ENCODE measurements at places on chromosomes 11 and 22.

GRCh38 chr11:15607361-15608036 is 492.8 kb downstream of the INSC start:
- no peak for DNase-seq

DNA sequence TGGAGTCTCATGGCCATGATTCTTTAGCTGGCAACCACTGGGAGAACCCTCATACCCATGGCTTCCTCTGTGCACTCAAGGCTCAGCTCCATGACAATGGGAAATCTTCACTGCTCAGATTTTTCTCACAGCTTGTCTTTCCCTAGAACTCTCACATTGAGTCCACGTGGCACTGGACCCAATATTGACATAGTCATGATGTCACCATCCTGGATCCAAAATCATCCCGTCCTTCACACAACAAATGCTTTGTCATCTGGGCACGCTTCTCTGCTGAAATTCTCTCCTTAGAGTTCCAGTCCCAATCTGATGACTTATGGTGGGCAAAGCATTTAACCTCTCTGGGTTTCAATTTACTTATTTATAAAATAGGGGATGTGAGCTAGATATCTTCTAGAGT is 37.7 kb upstream of the CD44 start:
- no peak for DNase-seq

DNA sequence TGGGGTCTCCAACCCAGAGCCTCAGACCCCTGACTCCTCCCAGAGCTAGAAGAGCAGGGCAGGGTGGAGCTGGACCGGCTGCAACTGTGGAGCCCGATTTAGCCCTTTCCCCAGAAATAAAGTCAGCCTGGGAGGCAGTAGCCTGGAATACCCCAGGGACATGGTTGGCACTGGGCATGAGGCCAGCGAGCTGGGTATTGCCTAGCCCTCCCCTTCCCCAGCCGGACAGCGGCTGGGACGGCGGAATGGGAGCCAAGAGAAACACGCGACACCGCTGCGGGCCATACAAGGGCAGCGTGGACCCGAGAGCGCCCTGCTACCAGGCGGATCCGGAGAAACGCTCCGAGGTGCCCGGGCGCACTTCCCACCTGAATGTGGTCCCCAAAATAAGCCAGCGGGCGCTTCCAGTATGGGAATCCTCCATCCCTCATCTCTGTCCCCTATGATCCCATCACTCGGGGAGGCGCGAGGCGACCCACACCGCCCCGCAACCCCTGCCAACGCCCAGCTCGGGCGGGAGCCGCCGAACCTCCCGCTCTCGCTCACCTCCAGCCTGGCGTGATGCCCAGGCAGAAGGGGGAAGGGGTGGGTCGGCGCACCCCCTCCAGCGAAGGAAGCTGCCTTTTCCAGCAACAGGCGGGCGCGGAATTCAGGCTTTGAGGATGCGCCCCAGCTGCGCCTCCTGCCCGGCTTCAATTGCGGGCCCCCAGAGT is 758 bp downstream of the MCAM start:
- DNase-seq: no peak

- no peak for DNase-seq
These were observed 76.5 kb upstream of the ZBED5 start for GRCh38 chr11:10934293-10934860.

GRCh38 chr11:129308241-129308865 is 67.3 kb upstream of the BARX2 start:
- no peak for DNase-seq

- DNase-seq: no peak
These were observed 8.8 kb downstream of the ATP5MG start for GRCh38 chr11:118410055-118410745.

DNA sequence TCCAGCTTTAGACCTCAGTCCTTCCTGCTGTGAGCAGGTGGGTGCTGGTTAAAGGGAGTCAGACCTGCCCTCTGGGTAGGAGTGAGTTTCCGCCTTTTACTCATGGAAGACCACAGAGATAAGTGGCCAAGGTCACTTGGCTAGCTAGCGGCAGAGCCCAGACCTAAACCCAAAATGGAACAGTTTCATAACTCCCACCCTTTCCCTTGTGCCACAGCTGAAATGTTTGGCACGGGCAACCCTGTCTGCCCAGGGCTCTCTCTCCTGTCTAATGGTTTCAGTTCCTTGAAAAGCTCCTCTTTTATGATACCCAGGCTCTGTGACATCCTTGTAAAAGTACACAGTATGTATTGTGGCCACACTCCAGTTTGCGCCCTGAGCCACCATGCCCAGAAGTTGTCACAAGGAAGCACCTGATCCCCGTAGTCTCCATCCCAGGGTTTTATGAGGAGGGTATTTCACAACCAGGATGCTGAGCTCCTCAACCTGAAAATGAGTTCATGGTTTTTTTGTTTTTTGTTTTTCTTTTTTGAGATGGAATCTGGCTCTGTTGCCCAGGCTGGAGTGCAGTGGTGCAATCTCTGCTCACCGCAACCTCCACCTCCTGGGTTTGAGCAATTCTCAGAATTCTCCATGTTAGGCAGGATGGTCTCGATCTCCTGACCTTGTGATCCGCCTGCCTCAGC is 5.1 kb downstream of the MB start:
- no peak for DNase-seq

- no peak for DNase-seq
These were observed 187.6 kb downstream of the PGR start for GRCh38 chr11:100942016-100942415.

- DNase-seq: no peak
These were observed 8.1 kb upstream of the RNH1 start for GRCh38 chr11:515131-515530.

DNA sequence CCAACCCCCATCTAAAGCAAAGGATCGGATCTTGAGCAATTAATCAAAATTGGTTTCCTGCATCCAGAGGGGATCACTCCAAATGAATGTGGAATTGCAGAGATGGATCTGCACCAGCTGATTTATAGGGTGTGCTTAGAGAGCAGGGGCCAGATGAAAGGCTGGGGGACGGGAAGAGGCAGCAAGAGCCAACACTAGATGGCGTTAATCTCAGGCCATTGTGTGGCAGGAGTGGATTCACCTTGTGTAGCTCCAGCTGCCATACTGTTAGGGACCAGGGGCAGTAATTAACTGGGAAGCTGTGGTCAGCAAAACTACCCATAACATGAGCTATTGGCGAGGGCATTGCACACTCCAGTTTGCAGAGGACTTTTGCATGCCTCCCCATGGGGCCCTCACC is 35.6 kb downstream of the SERPINH1 start:
- no peak for DNase-seq

GRCh38 chr11:15616130-15617105 is 501.7 kb downstream of the INSC start:
- DNase-seq: no peak

DNA sequence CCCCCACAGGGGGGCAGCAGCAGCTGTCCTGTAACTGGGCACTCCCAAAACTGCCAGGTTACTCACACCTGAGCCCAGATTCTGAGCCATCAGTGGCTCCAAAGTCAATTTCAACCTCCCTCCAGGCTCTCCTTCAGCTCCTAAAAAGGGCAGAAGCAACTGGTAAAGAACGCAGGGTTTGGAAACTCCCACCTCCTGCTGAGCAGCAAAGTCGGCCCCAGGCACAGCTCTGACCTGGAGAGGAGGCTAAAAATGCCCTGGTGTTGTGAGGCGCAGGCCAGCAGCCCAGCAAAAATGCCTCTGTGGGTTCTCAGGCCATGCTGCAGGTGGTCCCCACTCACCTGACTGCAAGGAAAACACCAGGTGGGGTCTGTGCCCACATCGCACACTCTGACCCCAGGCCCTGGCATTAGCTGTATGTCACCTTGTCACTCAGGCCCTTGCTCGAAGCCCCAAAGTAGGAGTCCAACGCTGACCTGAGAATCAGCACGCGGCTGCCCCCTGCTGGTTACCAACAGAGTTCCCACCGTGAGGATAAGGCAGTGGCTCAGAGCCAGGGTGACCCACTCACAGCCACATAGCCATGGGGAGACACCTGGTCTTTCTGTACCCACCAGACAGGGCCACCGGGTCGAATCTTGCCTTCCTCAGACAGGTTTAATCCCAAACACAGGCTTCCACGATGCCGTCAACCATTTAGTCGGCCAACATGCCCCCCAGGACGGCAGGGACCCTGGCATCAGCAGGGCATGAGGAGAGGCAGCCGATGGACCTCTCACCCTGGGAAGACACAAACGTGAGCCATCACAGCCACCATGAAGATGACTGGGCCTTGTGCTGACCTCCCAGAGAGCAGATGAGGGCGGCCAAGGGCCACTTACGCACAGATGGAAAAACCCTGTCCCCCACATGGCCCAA is 11.1 kb downstream of the POLR3H start:
- DNase-seq: peak; percentile 80

- no peak for DNase-seq
These were observed 821 bp downstream of the GAL3ST1 start for GRCh38 chr22:30573594-30574094.

GRCh38 chr22:49550766-49551362 is 276.8 kb downstream of the BRD1 start:
- no peak for DNase-seq

DNA sequence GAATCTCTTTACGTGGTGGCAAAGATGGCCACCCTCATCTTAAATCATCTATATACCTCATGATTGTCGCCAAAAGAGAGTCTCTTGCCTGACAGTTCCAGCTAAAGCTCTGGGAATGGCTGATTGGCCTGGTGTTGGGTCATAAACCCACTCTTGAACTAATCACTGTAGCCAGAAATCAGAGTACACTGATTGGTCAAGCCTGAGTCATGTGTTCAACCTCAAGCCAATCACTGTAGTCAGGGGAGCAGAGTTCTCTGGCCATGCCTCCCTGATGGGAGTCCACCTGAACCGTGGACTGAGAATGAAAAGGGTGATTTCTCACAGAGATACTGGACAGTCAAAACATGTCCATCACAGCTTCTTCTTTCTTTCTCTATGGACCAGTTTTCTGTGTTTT is 45.8 kb downstream of the RCN1 start:
- DNase-seq: no peak

GRCh38 chr11:36985562-36985961 is 387.5 kb upstream of the RAG2 start:
- DNase-seq: no peak

- no peak for DNase-seq
These were observed 15.5 kb upstream of the TMEM123 start for GRCh38 chr11:102467853-102468580.

DNA sequence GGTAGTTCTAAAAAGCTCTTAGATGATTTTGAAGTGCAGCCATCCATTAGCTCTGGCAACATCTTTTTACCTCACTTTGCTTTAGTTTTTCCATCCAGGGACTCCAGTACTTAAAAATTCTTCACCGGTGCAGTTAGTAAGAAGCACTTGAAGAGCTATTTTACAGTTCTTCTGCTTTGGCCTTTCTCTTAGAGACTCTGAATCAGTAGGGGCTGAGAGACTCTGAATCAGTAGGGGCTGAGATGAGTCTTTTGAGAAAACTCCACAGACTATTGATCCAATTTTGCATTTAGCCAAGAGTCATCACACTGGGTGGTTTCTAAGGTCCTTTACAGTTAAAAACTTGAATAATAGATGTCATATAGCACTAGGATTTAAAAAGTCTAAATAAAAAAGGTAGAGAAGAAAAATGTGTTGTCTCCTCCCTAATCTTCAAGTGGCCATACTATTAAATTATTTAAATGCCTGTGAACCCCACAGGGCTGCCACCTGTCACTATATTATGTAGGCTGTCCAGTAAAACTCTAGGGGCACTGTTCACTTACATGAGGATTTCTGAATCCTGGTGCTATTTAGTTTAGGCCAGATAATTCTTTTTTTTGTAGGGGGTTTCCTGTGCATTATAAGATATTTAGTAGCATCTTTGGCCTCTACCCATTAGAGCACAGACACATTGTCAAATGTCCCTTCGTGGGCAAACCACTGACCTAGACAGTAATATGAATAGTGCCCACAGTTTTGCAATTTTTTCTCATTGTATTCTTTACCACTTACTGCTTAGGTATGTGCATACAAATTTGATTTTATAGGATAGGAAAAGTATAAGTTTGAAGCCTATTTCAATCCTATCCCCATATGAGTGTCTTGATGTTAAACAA is 26.3 kb upstream of the HIKESHI start:
- no peak for DNase-seq

- no peak for DNase-seq
These were observed 44.7 kb downstream of the BIRC2 start for GRCh38 chr11:102391549-102392237.

GRCh38 chr11:12838463-12839123 is 164.4 kb downstream of the TEAD1 start:
- no peak for DNase-seq
